ENCODE measurements at places on chromosomes 2 and 18. TPM values are rescaled to one million over a fixed set of nuclear protein-coding genes. Genes with fewer than 3 reads are reported as not detected.

PDE1A gene
- 7.7 TPM for total RNA-seq

FZD7 gene
- 2.0 TPM for total RNA-seq

DSG1 gene
- 0.61 TPM for total RNA-seq

EMILIN1 gene
- 9.2 TPM for total RNA-seq

ABCG5 gene
- not detected for total RNA-seq

CYP27C1 gene
- 0.05 TPM for total RNA-seq

IL1F10 gene
- not detected for total RNA-seq

HOXD1 gene
- 0.09 TPM for total RNA-seq

- H3K27ac ChIP-seq: no peak overlapping the region
- DNase-seq: no peak
- H3K4me1 ChIP-seq: no peaks in the 10 kb centered on the region
- no peaks in the 10 kb centered on the region for H3K36me3 ChIP-seq
- H3K4me3 ChIP-seq: no peak overlapping the region
Observed at GRCh38 chr2:142682528-142682927, 194.9 kb upstream of the KYNU start.

DNA sequence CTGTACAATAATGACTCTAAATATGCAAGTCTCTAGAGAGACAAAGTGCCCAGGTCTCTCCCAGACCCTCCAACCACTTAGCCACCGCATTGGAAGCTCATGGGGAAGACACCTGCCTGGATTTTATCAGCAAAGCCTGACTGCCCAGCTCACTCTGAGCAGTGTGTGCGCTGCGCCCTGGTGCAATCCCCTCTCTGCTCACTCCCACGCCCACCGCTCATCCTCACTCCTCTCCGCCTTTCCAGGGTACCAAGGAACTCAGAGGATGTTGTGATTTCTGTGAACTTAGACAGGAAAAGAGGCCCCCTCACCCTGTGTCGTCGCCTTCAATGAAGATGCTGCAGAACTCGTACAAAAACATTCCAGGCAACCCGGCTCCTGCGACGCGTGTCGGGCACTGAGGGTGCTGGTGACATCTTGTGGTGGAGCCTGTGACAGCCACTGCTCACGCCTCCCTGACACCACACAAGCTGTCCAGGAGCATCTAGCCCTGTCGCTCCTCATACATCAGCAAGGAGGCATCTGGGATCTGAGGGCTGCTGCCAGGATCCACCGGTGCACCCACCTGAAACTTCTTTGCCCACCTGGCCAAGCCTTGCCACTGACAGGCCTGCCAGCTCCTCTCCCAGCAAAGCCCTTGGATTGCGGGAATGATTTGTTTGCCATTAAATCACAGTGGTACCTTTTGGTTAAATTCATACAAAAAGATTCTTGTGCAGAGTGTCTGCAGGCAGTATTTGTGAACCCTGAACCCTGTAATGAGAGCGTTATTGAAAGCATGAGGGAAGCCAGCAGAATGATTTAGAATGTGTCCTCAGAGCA lies 220.4 kb downstream of the ZNF516 start:
- H3K36me3 ChIP-seq: no peaks in the 10 kb centered on the region
- H3K4me1 ChIP-seq: no peaks in the 10 kb centered on the region
- no peak for DNase-seq
- H3K27me3 ChIP-seq: no peaks in the 10 kb centered on the region
- H3K27ac ChIP-seq: no peak overlapping the region

- DNase-seq: no peak
- H3K4me1 ChIP-seq: peaks cover 73% of the 10 kb centered on the region
- no peak overlapping the region for H3K4me3 ChIP-seq
- H3K36me3 ChIP-seq: no peaks in the 10 kb centered on the region
- no peak overlapping the region for H3K27ac ChIP-seq
Observed at GRCh38 chr2:110866045-110866444, 133.7 kb downstream of the ACOXL start.

DNA sequence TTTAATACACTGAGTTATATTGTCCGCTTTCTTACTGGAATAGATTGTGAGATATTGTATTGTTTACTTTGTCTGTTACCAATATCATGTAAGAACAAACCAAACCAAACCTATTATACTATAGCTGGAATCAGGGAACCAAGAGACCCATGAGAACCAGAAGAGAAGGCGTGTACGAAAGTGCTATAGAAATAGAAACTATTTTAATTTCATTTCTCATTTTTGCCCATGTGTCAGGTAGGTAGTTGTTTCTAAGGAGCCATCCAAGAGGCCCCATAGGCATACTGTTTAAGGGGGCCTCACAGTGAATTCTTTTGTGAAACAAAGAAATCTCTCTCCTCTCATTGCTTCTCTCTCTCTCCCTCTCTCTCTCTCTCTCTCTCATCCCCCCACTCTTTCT lies 363.6 kb downstream of the RNF144A start:
- no peaks in the 10 kb centered on the region for H3K27me3 ChIP-seq
- DNase-seq: no peak
- no peaks in the 10 kb centered on the region for H3K36me3 ChIP-seq
- H3K27ac ChIP-seq: no peak overlapping the region
- no peaks in the 10 kb centered on the region for H3K4me1 ChIP-seq

DNA sequence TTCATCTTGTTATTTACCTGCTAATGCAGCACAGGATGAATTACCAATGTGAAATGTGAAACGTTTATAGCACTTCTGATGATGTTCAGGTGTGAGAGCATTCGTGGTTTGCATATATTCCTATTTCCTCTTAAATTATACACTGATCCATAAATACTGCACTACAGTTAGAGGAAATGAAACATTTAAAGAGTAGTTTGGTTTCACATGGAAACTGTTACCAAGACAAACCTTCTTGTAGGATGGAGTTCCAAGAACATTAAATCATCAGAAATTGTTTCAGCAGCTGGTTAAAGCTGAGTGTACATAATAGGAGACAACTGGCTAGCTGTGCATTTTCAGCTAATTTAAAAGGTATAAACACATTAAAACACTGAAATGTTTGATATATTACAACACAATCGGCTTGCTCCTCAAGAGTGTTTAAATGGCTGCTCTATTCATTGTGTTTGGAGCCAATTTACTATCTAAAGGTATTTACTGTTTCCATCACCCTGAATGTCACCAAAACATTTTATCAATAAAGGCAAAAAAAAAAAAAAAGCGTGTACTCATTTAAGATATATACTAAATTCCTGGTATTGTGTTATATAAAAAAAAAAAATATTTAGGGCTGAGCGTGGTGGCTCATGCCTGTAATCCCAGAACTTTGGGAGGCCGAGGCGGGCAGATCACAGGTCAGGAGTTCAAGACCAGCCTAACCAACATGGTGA lies 100.6 kb downstream of the DYM start:
- DNase-seq: no peak
- H3K36me3 ChIP-seq: no peaks in the 10 kb centered on the region
- no peak overlapping the region for H3K4me3 ChIP-seq
- no peaks in the 10 kb centered on the region for H3K27me3 ChIP-seq
- no peak overlapping the region for H3K27ac ChIP-seq
- H3K4me1 ChIP-seq: peaks cover 4% of the 10 kb centered on the region

- no peaks in the 10 kb centered on the region for H3K36me3 ChIP-seq
- no peaks in the 10 kb centered on the region for H3K4me1 ChIP-seq
- no peaks in the 10 kb centered on the region for H3K27me3 ChIP-seq
- no peak overlapping the region for H3K4me3 ChIP-seq
- no peak for DNase-seq
Observed at GRCh38 chr18:26416652-26417150, 131.7 kb downstream of the KCTD1 start.

GRCh38 chr2:71100195-71100964 lies 29.6 kb downstream of the MCEE start:
- no peaks in the 10 kb centered on the region for H3K27me3 ChIP-seq
- H3K4me1 ChIP-seq: no peaks in the 10 kb centered on the region
- no peak overlapping the region for H3K4me3 ChIP-seq
- DNase-seq: no peak
- no peaks in the 10 kb centered on the region for H3K36me3 ChIP-seq

- H3K27me3 ChIP-seq: no peaks in the 10 kb centered on the region
- DNase-seq: no peak
- no peak overlapping the region for H3K27ac ChIP-seq
Observed at GRCh38 chr18:3046216-3046808, 33.4 kb upstream of the LPIN2 start.

- H3K27me3 ChIP-seq: no peaks in the 10 kb centered on the region
- H3K36me3 ChIP-seq: no peaks in the 10 kb centered on the region
Observed at GRCh38 chr2:59561281-59561680, 992.2 kb downstream of the BCL11A start.

GRCh38 chr2:228318218-228318617 lies 136.7 kb upstream of the SPHKAP start:
- H3K4me1 ChIP-seq: no peaks in the 10 kb centered on the region
- no peak overlapping the region for H3K27ac ChIP-seq
- no peaks in the 10 kb centered on the region for H3K27me3 ChIP-seq
- no peak overlapping the region for H3K4me3 ChIP-seq

GRCh38 chr2:15082105-15083058 lies 449.9 kb downstream of the LRATD1 start:
- no peaks in the 10 kb centered on the region for H3K36me3 ChIP-seq
- H3K4me1 ChIP-seq: no peaks in the 10 kb centered on the region
- H3K27me3 ChIP-seq: no peaks in the 10 kb centered on the region

GRCh38 chr18:8620845-8621244 lies 11.6 kb downstream of the RAB12 start:
- H3K27ac ChIP-seq: no peak overlapping the region
- H3K4me1 ChIP-seq: no peaks in the 10 kb centered on the region
- no peaks in the 10 kb centered on the region for H3K27me3 ChIP-seq
- no peak overlapping the region for H3K4me3 ChIP-seq
- no peak for DNase-seq

GRCh38 chr2:233371641-233372040 lies 17.3 kb downstream of the DGKD start:
- H3K4me1 ChIP-seq: peaks cover 7% of the 10 kb centered on the region
- no peak overlapping the region for H3K27ac ChIP-seq

- no peak overlapping the region for H3K4me3 ChIP-seq
- peaks cover 8% of the 10 kb centered on the region for H3K36me3 ChIP-seq
- no peak for DNase-seq
- H3K4me1 ChIP-seq: peaks cover 18% of the 10 kb centered on the region
Observed at GRCh38 chr2:210000464-210001324, 1.7 kb upstream of the RPE start.

- no peaks in the 10 kb centered on the region for H3K27me3 ChIP-seq
- H3K4me1 ChIP-seq: no peaks in the 10 kb centered on the region
- DNase-seq: no peak
Observed at GRCh38 chr2:121123268-121123667, 161.7 kb downstream of the TFCP2L1 start.
